ENCODE measurements at places on chromosomes 11 and 22.

DNA sequence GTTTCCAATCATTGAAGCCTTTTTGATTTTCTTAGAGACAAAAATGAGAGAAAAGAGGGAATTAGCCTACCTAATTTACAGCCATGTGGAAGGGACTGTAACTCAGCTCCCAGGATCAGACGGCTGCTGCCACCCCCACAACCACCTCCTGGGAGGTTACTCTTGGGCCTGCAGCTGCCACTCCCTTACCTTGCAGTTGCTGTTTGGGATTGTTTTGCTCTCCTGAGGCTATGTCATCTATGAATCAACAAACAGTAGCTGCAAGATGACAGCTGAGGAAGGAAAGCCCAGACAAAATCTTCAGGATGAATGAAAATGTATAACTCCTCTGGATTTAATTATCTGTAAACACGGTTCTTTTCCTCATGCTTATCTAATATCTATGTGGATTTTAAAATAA, 28.0 kb upstream of the ZC3H12C start:
- DNase-seq, result no peak

DNA sequence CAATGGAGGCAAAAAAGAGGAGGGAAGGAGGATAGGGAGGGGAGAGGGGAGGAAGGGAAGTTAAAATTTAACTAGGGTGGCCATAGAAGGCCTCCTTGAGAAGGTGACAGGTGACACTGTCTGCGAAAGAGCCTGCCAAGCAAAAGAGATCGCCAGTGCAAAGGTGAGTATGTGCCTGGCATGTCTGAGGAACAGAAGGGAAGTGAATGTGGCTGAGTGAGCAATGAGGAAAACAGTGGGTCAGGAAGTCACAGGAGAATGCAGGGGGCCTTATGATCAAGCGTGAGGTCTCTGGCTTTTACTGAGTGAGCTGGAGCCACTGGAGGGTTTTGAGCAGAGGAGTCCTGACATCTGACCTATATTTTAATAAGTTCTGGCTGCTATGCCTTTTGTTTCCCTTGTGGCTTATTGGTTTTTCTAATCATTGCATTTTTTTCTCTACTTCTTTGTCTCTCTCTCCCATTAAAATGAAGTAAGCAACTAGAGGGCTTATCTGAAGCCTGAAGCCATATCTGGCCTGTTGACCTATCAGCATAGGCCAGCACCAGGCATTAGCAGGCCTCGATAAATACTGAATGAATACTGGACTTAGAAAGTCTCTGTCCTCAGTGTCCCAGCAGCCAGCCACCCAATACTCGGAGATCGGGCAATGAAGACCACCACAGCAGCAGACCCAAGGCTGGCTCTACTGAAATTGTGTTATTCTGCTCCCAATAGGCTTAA, 5.6 kb downstream of the AP1B1 start:
- no peak for DNase-seq

- DNase-seq, result no peak
Observed at GRCh38 chr11:83921447-83922192, 635.5 kb upstream of the CCDC90B start.

DNA sequence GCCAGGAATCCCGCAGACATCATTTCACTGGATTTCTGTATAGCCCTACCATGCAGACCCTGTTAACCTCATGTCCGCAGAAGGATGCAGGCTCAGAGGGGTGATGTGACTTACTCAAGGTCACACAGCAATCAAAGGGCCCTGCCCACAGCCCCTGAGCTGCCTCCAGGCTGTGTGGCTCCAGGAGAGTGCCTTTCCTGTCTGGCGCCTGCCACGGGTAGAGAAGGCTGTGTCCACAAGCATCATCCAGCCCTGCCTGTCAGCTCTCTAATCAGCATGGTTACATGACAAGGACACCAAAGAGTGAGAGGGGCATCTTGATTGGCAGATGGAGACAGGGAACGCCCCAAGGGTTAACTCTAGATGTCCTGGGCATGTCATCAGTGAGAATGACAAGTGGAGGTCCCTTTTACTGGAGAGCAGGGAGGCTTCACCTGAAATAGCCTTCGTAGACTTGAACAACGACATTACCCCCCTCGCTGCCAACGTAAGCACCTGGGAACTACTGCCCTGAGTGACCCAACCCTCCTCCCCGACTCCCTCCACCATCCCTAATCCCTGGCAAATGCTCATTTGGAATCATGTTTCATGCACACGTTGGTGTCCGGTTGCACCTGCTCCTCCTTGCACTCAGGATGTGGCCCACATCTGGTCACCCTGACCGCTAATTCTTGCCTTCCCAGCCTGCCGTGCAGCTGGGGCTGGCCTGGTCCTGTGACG, 6.9 kb downstream of the FGF19 start:
- DNase-seq, result no peak

DNA sequence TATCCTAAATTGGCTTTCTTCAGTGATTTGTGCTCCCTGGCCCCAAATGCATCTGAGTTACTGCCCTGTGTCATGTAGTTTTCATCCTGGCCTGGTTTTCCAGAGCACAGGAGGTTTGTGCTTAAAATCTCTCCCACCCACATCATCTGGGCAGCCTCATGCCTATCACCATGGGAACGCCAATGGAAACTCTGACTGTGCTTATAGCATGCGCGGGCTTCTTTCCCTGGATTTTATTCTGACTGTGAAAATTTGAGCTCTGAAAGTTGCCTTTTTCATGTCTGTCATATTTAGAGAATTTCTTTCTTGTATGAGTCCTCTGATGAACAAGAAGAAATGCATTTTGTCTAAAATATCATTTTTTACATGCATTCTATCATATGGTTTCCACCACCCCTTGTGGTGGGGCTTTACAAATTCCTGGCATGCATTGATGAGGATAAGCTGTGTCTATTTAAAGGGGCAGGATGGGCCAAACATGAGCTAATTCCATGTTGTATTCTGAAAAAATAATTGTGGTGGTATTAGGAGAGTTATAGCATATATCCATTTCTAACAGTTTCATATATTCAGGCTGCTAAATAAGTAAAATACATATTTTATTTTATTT, 55.1 kb downstream of the IRAG1 start:
- DNase-seq, result no peak

- DNase-seq, result no peak
Observed at GRCh38 chr11:45395947-45396346, 109.8 kb upstream of the SYT13 start.

- no peak for DNase-seq
Observed at GRCh38 chr11:8768625-8769333, 86.2 kb downstream of the RPL27A start.

- DNase-seq, result no peak
Observed at GRCh38 chr11:10415817-10416392, 39.2 kb upstream of the AMPD3 start.
